ENCODE measurements at places on chromosomes 12 and 14. TPM values are rescaled to one million over a fixed set of nuclear protein-coding genes. Genes with fewer than 3 reads are reported as not detected.

GRCh38 chr12:57135527-57136326 is 7.4 kb downstream of the LRP1 start:
- no peak for DNase-seq

GRCh38 chr12:9636150-9636850 is 28.6 kb upstream of the KLRB1 start:
- no peak for DNase-seq

DNA sequence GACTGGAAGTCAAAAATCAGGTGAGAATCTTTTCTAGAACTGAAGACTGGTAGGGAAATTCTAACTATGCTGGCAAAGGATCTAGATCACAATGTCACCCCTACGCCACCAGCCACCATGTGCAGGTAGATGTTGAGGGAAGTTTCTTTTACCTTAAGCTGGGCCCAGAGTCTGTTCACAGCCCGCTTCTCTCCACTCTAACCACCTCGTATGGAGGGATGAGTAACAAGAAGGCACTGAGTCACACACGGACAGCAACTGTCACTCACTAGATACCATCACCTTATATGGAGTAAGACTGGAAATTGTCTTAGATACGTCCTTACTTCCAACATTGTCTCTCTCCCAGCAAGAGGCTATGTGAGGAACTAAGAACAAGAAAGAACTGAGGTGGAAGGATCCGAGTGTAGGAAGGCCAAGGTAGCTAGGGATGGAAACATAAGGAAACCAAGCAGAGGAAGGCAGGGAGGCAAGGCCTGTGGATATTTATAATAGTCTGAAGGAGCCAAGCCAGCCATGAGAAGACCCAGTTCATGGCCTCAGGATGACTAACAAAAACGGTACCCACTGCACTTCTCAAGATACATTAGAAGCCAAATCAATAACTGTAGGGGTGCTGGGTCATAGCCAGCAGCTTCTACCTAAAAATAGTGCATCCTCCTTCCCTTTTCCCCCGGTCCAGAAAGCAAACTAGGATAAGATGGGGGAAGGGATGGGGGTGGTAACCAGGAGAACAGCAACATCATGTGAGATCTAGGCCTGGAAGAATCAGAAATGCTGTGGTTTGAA is 15.5 kb downstream of the REM2 start:
- DNase-seq = peak; percentile 41

GRCh38 chr14:32303865-32304264 is 25.2 kb upstream of the AKAP6 start:
- DNase-seq = no peak

DNA sequence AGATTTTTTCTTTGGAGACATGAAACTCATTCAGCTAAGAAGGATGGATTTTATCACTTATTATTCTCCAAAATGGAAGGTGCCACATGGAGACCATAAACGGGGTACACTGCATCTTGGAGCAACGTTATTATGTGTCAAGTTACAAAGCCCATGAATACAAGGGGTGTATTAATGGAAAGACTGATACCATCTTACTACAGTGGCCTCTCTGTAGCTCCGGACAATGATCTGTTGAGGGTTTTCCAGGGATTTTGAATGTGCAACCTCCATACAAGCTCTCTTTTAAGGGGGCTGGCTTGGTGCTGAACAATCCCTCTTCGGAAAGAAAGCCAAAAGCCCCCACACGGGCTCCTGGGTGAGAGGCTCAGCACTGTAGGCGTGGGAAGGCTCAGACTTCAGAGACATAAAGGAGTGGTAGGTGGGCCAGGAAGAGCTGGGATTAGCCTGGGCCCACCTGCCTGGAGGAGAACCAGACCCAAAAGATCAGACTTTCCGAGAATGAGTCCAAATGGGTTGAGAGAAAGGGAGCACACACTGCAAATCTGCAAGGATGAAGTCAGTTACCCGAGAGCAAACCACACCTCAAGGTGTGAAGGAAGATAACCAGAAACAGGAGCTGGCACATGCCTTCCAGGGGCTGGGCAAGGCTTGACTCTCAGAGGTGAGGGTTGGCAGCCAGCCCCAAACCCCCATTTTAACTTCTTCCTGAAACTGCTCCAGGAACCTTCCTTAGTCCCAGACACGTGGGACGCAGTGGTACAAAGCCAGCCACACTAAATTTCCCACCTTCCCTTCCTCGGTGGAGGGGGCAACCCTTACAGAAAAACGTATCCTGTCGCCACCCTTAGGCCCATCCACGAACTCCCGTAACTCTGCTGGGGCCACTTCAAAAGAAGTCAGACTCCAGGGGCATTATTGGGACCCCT is 1.5 kb downstream of the VPS37B start:
- DNase-seq = no peak

Gene RAPGEF3
- 0.62 TPM for total RNA-seq

Gene SETD3
- total RNA-seq = 48.0 TPM

Gene KLRF2
- not detected for total RNA-seq

Gene YY1
- 99.8 TPM for total RNA-seq

Gene NFE2
- total RNA-seq = not detected
